NCI-H774 (cell line): ENCODE measurements at places on chromosomes 16 and 17.

- DNase-seq: no peak
Measured at GRCh38 chr17:37737971-37738370, 6.9 kb downstream of the HNF1B start.

DNA sequence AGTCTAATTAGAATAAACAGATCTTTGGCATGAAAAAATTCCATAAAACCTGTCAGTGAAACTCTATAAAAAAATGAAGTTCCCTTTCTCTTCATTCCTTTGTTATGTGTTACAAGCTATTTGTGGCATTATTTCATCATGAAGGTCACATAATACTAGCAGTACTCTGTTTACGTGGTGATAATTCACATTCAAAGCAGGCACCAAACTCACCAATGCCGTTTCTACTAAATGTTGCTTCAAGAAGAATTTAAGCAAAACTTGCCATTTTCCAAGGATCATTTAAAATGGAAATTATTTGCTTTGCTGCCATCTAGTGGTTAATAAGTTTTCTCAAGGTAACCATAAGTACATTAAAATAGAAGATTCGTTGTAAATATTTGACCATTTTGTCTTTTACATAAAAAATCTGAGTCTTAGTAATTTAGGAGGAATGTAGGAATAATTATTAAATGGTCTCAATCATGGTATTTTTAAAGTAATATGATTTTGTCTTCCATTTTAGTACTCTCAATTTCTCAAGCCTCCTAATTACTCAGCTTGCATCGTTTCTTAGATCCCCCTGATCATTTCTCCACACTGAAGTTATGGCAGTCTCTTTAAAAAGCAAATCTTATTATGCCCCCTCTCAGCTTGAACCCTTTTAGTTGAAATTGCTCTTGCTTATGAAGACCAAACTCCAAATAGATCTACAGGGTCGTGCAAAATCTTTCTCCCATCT lies 80.8 kb downstream of the OMG start:
- peak; percentile 11 for DNase-seq

- no peak for DNase-seq
Measured at GRCh38 chr16:27374221-27374803, 27.7 kb upstream of the IL21R start.

DNA sequence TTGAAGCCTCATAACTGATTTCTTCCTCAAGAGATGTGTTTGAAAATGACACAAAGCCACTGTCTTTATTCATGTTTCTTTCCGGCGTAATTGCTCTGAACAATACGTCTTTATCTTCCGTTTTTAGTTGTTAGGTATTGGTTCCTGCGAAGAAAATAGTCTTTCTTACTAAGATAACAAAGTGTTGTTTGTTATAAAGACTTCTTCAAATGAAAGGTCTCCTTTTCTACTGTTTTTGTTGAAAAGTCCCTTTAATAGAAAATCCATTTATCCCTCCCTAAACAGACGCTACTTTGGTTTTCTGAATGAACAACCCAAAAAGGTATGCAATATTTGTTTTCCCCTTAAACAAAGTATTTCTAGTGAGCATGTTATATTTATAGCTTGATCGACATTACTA lies 469.1 kb downstream of the KCNJ18 start:
- DNase-seq: no peak

DNA sequence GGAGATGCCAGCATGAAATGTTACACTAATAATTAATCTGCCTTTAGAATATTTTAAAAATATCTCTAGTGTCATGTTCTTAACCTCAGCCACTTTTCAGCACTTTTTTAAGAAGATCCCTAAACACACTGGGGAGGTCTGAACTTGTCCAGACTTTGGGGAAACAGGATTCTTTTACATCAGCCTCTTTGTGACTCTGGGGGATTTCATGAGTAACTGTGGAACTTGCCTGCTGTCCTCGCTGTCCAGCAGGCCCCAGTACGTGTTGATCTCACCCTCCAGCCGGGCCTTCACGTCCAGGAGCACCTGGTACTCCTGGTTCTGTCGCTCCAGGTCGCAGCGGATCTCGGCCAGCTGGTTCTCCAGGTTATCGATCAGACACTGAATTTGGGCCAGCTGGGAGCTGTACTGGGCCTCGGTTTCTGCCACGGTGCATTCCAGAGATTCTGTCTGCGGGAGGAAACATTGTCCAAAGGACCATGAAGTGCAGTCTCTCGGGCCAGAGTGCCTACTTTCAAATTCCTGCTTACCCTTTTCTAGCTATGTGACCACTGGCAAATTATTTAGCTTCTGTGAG lies 5.5 kb downstream of the KRT40 start:
- DNase-seq: no peak

- no peak for DNase-seq
Measured at GRCh38 chr16:9773289-9773688, 408.9 kb downstream of the GRIN2A start.

DNA sequence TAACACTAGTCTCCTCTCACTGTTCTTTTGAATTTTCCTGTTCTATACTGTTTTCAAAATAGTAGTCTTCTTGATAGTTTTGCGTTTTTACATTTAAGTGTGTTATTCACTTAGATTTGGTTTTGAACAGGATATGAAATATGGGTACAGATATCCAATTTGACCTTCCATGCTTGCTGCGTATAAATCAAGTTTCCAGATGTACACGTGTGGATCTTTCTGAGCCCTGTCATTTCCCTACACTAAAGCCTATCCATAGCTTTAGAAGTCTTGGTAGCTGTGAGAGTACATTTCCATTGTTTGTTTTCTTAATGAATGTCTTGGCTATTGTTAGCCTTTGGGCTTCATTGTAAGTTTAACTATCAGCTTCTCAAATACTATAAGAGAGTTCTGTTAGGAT lies 20.4 kb downstream of the CYLD start:
- DNase-seq: no peak

GRCh38 chr17:61331178-61331577 lies 68.5 kb upstream of the TBX2 start:
- no peak for DNase-seq

DNA sequence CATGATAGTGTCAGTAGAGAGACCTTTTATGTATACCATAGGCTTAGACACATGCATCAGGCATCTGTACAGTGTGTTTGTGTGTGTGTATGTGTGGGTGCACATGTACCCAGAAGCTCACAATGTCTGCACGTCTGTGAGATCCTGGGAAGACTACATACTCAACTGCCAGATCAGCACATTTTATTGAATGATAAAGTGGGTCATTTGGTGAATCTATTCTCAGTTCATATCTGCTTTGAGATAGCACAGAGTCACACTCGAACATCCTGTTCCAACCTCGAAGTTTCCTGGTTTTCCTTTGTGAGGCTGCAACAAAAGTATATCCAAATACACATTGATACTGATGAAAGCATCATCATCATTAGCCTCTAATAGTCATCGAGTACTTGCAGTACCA lies 63.6 kb downstream of the MAF start:
- no peak for DNase-seq

DNA sequence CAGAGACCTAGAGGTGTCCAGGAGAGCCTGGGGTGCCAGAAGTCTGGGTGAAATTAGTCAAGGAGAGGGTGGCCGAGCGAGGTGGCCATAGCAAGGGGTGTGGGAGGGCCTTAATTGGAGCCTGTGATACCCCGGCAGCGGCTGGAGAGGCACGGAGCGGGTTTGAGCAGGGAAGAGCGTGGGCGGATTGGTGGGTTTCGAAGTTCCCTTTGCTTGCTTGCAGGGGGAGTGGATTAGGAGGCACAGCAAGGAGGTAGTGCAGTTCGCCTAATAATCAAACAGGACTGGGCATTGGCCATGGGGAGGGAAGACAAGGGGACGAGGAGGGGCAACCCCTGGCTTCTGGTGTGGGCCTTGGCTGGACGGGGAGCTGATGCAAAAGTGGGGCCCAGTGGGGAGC lies 5.4 kb upstream of the FAM83G start:
- DNase-seq: no peak

GRCh38 chr17:51154176-51154575 lies 817 bp downstream of the NME1 start:
- no peak for DNase-seq

DNA sequence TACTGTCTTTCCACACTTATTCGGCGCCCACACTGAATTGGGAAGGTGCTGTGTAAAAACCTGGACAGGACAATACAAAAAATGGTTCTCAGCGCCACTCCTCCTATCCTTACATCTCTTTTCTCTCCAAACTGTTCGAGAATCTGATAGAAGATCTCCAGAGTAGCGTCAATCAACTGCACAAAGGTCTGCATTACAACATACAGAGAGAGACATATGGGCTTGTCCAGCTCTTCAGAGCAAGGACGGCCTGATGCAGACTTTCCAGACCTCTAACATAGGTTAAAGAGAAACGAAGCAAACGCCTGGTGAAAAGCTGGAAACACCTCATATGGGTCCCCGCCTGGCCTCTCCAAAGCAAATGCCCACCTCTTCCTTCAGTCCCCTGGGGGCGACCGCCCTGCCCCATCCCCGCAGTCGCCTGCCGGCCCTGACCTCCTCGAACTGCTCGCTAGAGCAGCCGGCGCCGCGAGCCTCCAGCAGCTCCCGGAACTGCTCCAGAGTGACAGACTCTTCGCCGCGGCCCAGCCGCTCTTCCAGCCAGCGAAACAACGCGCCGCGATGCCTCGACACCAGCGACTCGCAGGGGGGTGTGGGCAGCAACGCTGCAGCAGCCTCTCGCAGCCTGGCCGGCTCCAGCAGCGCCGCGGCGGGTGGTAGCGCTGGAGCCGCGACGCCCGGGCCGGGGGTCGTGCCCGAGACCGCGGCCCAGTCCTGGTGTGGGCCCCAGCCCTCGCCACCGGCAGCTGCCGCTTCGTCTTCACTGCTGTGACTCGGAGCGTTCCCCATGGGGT lies 526 bp downstream of the ZZEF1 start:
- DNase-seq: no peak

- DNase-seq: no peak
Measured at GRCh38 chr16:73616166-73616753, 568.3 kb upstream of the ZFHX3 start.

DNA sequence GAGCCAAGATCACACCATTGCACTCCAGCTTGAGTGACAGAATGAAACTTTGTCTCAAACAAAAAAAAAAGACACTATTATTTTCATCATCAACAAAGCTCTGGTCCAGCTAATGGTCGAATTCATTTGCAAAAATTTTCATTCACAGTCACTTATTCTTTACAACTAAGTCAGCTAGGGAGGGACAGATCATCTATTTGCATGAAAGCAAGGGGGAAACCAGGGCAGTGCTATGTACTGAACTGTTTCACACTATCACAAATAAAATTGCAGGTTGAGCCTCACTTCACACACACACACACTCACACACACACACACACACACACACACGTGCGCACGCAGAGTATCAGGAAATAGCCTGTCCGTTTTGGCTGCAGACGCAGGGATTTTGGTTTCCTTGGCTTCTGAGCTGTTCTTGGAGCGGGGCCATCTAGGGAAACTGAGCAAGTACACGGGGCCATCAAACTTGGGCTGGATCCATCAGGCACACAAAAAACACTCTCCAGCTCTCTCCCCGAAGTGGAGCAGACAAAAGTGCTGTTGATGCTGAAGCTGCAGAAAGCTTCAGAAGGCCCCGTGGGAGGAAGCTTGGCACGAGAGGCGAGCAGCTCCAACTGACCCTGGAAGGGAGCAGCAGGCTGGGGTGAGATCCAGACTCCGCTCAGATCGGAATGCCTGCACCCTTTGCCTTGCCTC lies 44.3 kb upstream of the HELZ start:
- DNase-seq: no peak

DNA sequence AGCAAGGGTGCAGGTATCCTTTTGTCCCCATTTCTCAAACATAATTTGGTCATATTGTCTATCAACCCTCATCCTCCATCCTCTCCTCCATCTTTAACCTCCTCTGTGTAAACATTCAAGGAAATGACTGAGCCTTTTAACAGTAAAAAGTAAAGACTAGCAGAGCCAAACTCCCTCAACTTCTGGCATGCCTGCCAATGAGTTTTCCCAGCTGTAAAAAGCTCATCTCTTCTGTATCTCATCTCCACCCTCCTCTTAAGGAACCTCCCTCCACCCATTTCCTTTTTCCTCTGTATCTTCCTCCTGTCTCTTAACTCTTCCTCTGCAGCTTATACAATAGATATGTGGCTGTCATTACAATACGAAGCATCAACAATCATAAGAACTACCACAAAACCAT lies 76.9 kb upstream of the PSMD7 start:
- DNase-seq: no peak

DNA sequence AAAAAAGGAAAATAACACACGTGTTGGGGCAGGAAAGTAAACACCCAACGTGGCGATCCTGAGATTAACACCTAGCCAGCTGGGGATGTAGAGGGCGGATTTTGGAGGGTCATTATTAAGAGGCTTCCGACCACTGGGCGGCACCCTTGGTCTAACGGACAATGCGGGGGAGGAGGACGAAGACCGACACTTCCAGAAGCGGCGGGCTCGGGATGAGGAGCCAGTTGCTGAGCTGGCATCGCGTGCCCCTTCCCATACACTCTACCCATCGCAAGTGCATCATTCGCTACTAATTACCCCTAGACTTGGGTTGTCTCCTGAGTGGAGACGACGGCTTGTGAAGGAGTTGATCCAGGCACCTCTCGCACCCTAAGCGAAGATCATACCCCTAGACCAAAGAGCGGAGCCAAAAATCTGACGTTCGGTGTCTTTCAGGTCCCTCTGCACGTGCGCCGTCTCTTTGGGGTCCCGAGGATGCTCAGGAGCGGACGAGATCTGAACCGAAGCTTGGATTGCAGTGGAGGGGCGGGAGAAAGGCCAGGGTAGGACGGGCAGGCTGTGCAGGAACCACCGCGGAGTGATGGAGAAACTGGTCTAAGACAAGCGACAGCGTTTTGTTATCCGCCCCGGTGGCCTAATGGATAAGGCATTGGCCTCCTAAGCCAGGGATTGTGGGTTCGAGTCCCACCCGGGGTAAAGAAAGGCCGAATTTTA lies 17.6 kb downstream of the ZNF213 start:
- DNase-seq: peak; percentile 86

DNA sequence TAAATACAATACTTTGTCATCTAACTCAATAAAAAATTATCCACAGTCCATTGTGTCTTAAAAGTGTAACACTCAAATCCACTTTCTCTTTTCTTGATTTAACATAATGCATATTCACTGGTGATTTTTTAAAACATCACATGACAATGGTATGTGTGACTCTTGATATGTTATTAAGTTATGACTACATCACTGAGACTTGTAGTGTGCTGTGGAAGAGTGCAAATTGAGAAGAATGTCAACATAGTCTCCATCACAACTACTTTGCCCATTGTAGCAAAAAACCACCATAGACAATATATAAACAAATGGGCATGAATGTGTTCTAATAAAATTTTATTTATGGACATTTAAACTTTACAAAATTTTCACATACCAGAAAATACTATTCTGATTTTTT lies 380.7 kb upstream of the PMFBP1 start:
- no peak for DNase-seq

DNA sequence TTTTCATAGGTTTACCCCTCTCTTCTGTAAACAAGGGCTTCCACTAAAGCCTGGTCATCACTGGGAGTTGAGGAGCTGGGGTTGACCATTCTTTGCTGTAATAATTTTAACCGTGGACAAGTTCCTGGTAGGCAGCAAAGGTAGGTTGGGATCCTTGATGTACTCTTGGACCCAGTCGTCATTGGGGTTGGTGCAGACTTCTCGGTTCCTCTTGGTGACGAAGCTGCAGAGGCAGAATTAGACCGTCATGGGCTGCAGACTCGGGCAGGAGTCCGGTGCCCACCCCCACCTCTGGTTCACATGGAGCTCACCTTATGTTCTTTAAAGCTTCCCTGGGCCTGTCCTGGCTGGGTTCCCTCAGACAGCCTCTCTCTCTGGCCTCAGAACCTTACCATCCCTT lies 3.8 kb downstream of the CCL16 start:
- no peak for DNase-seq
